ENCODE measurements at places on chromosomes 1 and 21. TPM values are rescaled to one million over a fixed set of nuclear protein-coding genes. Genes with fewer than 3 reads are reported as not detected.

GRCh38 chr1:110645821-110646735, 28.7 kb downstream of the KCNA3 start:
- DNase-seq = peak; percentile 32

- DNase-seq = no peak
Measured at GRCh38 chr1:12185036-12185917, 18.5 kb downstream of the TNFRSF1B start.

DNA sequence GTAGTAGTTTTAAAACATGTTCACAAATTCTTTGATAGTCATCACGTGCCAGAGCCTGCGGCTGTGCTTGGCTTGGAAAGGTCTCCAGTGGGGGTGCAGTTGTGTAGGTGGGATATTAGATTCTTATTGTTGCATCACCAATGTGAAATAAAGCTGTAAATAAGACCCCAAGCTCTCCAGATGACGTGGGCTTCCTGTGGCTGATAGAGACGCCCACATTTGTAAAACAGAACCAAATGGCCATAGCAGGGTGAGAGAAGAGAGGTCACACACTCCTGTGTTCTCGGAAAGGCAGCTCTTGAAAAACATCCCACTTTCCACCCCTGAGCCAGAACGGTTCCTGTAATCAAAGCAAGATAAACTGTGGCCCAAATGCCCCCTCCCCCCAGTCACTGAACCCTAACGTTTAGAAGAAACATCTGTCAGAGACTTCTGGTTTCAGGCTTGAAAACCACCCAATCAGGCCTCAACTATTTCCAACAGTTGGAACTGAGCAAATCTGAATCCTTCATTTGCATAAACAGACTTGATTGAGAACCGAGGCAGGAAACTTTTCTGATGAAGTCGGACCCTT, 6.6 kb upstream of the NTPCR start:
- DNase-seq = no peak

DNA sequence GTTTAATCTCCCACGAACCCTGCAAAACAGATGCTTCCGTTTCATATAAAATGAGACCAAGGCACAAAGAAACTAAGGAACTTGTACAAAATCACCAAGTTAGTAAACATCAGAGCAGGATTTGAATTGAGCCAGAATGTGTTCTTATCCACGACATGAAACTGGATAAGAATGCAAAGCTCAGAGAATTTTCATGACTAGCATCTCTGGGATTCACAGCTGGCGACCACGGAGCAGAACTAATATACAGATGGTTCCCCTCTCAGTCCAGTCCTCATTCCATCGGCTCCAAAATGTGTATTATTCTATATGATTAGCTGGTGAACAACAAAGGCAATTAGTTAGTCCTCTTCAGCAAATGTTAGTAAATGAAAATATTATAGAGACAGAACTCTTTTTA, 72.3 kb upstream of the ERG start:
- DNase-seq = no peak

The EXTL1 gene
- polyA plus RNA-seq = 1.5 TPM

All from right lung (tissue), 10 donors.